GM10248 (cell line): ENCODE measurements at places on chromosomes 3 and 15.

DNA sequence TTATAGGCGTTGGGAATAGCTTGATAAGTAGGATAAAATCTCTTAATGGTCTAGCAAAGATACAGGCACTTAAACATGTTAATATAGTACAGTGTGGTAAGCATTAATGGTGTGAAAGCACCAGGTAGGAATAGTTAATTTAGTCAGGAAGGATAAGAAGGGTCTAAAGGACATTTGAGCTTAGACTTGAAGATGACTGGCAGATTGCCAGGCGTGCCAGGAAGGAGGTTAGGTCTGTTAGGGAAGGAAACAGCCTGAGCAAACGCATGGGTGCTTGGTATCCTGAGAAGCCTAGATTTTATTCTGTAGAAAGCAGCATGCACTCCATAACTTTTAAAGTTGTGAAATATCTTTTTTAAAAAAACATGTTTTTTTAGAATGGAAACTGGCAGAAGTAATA is 17.7 kb downstream of the SEC62 start:
- DNase-seq: no peak

DNA sequence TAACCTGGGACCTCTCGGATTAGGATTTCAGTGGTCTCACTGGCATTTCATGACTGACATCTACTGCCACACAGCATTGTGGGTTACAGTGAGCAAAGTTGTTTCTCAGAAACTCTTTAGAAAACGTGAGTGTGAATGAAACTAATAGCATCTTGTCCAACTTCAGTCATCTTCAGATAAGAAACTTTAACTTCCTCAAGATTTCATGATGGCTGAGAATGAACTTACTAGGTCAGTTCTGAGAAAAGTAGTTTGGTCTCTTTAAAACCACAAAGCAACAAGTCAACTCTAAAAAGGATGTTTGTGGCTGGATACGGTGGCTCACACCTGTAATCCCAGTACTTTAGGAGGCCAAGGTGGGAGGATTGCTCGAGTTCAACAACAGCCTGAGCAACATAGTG is 14.2 kb upstream of the HOMER2 start:
- peak; percentile 29 for DNase-seq

DNA sequence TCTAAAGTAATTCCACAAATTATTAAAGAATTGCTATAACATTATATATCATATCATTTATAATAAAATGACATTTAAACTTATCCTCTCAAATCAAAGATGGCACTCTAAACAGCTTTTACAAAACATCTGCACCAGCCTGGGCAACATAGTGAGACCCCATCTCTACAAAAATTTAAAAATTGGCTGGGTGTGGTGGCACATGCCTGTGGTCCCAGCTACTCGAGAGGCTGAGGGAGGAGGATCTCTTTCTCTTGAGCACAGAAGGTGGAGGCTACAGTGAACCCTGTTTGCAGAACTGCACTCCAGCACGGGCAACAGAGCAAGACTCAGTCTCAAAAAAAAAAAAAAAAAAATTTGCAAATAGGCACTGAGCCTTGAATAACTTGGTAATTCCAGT is 63.1 kb downstream of the PIK3CB start:
- DNase-seq: no peak

DNA sequence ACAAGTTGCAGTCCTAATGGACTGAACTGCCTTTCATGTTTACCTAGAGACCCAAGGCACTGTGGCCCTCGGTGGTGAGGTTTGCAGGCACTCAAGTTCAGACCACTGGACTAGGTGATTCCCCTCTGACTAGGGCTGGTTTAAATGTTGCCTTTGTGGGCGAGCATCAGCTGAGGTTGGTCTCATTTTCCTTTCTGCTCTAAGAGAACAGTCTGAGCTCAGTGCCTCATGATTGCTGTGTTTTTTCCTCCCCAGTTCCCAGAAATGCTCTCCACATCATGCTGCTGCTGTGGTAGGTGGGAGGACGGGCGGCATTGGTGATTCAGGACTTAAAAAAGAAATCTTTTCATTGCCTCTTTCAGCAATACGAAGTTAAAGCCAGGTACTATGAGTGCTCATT is 237.2 kb downstream of the MBNL1 start:
- peak; percentile 20 for DNase-seq

DNA sequence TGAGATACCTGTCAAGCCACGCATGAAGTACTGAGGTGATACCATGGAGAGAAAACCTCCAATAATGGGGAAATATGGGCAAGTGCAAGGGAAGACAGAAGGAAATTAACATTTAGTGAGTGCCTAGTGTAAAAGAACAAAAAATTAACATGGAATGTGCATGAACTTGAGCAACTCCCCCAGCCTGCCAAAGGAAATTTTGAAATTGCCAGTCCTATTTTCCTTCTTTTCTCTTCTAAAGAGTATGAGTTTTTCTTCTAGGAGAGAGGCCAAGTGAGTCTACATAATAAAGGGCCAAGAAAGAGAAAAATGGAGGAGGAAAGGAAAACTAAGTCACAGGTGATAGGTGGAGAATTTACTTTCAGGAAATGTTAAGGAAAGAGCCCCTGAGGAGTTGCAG is 602.4 kb upstream of the MDFIC2 start:
- DNase-seq: no peak

DNA sequence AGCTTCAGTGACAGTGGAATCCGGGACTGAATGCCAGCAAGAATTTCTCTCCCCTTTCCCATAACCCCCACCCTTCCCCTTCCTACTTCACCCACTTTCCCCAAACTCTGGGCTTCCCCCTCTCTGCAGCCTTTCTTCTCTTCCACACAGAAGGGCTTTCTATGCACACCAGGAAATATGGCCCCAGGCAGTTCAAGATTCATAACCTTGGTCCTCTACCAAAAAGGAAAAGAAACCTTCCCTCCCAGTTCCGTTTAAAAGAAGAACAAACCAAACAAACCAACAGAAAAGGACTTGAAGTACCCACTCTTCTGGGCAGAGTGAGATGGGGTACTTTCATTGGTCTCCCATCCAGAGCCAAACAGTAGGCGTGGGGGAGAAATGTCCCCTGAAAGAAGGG is 68.8 kb upstream of the ABHD2 start:
- no peak for DNase-seq

GRCh38 chr3:105598042-105598796 is 231.5 kb downstream of the ALCAM start:
- no peak for DNase-seq

GRCh38 chr3:16520970-16521881 is 7.7 kb upstream of the RFTN1 start:
- DNase-seq: peak; percentile 36

- no peak for DNase-seq
Observed at GRCh38 chr15:68834346-68834745, 13.7 kb upstream of the ANP32A start.
